ENCODE measurements at places on chromosomes 7 and 10.

DNA sequence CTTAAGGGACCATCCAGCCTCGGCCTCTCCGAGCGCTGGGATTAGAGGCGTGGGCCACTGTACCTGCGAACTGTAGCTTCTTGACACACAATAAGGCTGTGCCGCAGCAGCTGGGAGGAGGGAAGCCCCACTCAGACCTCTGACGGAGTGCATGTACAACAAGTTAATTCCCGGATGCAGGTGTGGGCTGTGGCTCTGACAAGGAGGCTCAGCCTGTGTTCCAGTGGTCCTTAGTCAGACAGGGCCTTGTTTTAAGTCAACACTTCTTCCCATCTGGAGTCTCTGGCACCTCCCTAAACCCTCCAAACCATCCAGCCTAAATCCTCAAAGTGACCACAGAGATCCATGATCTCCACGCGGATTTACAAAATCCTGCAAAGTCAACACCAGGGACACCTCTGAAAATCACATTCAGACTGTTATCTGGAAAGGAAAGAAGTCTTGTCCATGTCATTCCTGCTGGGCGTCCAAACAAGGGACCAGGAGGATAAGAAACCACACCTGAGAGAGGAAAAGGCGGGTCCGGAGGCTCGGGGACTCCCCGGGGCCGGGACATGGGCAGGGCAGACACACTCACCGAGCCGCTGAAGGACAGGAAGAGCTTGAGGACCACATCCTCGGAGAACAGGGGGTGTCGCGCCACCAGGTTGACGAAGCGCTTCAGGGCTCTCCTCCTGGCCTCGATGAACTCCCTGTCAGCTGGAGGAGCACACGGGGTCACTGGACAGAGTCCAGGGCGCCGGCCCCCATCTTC, 29.4 kb downstream of the NUDT1 start:
- DNase-seq: no peak

GRCh38 chr10:15241306-15241705, 72.8 kb upstream of the NMT2 start:
- no peak for DNase-seq

- DNase-seq: no peak
These were observed at the start of gene PLA2G12B for GRCh38 chr10:72954596-72955554. TSS of gene PLA2G12B (minus strand) at chr10:72954806. CDS start at chr10:72954685, 121 bp downstream.

DNA sequence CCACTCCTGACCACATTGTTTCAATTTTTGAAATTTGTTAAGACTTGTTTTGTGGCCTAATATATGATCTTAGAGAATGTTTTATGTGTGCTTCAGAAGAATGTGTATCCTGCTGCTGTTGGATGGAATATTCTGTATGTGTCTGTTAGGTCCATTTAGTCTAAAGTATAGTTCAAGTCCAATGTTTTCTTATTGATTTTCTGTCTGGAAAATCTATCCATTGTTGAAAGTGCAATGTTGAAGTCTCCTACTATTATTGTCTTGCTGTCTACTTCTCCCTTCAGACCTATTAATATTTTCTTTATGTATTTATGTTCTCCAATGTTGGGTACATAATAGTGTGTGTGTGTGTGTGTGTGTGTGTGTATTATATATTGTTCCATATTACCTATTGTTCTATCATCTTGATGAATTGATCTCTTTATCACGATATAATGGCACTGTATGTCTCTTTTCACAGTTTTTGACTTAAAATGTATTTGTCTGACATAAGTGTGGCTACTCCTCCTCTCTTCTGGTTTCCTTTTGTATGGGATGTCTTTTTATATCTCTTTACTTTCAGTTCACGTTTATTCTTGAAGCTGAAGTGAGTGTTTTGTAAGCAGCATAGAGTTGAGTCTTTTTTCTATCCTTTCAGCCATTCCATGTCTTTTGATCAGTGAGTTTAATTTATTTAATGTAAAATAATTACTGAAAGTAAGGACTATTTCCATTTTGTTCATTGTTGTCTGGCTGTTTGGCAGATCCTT, 61.3 kb downstream of the AKR1D1 start:
- DNase-seq: no peak

GRCh38 chr10:114682121-114682520, 24.0 kb upstream of the ABLIM1 start:
- DNase-seq: no peak

GRCh38 chr7:149302865-149303264, 40.9 kb downstream of the ZNF783 start:
- DNase-seq: no peak

DNA sequence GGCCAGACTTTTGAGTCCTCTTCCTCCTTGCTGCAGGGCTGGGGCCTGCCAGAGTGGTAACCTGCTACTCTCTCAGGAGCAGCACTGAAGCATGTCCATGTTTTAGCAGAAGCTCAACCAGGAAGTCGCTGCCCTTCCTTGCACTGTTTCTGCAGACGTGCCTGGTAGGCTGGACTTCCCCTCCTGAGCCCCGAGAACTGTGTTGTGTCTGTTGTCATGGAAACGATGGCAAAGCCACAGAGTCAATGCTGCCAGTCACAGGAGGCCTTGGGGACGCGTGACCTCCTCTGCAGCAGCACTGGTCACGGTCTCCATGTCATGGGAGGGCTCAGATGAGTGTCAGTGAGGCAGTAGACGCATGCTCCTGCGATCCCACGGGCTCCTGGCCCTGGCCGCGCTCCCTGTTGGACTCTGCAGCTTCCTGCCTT, 145.5 kb downstream of the FANK1 start:
- peak; percentile 52 for DNase-seq

DNA sequence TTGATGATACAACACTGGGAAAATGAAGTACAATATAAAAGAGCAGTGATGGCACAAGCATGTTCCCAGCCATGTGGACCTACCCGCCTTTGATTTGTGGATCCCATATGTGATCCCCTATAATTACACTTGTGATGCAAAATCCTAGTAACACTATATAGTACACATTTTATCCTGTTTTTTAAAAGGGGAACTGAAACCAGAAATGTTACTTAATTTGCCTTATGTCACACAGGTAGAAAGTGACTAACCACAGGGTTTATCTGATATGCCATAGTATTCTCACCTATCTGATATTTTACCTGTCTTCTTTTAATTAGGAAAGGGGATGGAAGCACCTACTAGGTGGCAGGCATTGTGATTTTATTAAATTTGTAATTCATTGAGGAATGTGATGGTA, 35.0 kb downstream of the ARMC3 start:
- no peak for DNase-seq

- DNase-seq: no peak
These were observed 39.5 kb upstream of the PPP1R17 start for GRCh38 chr7:31647511-31647910.

DNA sequence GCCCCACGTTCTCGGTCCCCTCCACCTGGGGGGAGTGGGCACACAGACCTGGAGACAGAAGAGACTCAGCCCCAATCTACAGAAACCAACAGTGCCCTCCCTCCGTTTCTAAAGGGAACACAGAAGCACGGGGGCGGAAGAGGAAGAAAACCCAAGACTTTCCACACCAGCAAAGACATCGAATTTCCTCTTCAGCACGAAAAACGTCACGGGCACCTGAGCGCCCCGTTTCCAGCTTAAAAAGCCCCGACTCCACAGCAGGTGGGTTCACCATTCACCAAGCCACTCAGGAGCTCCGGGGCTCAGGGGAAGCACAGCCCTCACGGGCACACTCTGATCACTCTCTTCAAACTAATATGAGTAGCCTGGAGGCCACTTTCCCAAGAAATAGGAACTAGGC, 19.6 kb downstream of the NUDT1 start:
- no peak for DNase-seq

DNA sequence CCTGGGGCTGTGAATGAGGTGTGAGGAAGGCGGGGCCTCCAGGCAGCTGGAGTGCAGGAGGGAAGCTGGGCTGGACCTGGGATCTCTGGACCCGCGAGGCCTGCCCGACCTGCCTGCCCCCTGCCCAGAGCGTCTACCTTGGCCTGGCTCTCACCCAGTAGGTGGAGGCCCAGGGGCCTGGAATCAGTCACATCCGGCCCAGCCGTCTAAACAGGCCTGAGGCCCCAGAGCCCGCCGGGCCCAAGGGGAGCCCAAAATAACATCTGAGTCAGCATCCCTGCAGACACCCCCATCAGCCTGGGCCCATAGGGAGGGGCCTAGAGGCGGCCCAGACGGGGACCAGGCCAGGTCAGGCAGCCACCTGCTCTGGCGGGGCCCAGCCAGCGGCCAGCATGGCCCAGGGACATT, 15.1 kb upstream of the ELN start:
- no peak for DNase-seq

GRCh38 chr10:133085251-133086125, 2.2 kb upstream of the ADGRA1 start:
- no peak for DNase-seq

- DNase-seq: no peak
These were observed 760 bp upstream of the KCTD7 start for GRCh38 chr7:66627881-66628360.

GRCh38 chr10:25226775-25227682, 52.2 kb downstream of the GPR158 start:
- no peak for DNase-seq

DNA sequence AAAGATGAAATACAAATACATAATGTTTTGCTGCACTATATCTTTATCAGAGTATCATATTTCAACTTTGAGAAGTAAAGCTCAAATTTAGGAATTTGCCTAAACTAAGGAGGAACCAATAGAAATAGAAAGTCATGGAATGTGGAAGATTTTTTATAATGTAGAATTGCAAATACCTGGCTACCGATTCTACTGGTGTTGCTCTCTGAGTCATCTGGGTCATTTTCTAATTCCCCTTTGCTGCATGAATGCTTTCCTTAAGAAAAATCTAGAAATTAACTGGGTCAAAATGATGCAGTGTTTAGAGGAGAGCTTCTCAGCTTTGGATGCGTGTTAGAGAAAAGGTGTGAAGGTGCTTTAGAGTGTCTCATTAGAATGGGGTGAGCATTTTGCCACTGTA, 568.9 kb upstream of the ANKRD30A start:
- DNase-seq: no peak

DNA sequence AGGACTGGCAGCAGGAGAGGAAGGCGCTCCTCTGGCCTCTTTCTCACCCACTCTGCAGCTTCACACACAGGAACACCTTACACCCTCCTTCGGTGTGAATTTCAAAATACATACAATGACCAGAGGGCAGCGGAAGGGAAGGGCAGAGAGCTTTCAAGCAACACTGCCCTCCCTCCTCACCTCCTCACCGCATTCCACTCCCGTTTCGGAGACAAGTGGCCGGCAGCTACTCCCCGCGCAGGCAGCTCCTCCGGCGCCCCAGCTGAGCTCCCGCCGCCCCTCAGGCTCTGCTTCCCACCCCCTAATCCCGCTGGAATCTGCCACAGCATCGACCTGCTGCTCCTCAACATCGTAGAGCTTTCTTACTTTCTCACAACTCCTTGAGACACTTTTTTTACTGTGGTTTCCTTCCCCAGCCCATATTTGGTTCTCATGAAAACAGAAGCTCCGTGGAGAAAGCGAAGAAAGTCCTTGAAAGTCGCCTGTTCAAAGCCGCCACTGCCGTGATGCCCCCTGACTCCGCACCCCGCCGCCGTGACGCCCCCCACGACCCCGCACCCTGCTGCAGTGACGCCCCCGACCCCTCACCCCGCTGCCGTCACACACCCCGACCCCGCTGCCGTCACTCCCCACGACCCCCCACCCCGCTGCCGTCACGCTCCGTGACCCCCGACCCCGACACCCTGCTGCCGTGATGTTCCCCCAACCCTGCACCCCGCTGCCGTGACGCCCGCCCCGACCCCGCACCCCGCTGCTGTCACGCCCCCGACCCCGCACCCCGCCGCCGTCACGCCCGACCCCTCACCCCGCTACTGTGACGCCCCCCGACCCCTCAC, 14.6 kb upstream of the GPER1 start:
- DNase-seq: no peak

GRCh38 chr10:65030263-65030662, 1509.1 kb downstream of the REEP3 start:
- no peak for DNase-seq

- DNase-seq: no peak
These were observed 340.6 kb upstream of the GALNT17 start for GRCh38 chr7:70791341-70791740.

DNA sequence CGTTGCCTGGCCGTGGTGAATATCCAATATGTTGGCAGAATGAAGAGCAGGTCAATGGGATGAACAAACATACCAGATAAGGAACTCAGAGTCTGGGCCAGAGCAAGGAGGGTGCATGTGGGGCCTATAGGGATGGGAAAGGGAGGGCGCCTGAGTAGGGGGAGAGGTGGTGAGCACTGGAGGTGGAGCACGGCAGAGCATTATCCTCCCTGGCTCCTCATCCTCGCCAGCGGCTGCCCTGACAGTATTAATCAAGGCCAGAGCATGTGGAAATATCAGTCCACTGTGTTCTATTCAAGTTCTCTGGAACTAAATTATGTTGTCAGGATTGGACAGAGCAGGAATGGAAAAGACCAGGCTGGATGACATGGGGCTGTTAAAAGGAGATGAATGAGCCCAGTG, 254.8 kb upstream of the ZMIZ1 start:
- no peak for DNase-seq

- no peak for DNase-seq
These were observed 119.8 kb downstream of the CACNA2D1 start for GRCh38 chr7:82323806-82324205.

DNA sequence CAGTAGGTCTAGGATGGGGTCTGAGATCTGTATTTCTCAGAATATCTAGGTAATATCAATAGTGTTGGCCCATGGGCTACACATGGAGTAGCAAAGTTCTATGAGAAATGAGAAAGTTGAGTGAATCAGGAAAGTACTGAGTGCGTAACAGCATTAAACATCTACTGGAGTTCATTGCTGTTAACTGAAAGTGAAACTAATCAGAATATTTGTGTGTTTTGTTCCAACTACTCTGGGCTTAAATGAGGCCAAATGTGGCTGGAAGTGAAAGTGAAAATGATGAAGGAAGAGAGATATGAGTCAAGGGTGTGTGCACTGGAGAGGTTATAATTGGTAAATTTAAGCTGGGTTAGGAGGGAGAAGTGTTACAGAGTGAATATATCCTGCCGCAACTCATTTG, 46.5 kb downstream of the TMEM106B start:
- no peak for DNase-seq

GRCh38 chr7:34073676-34074075, 168.3 kb downstream of the BMPER start:
- no peak for DNase-seq

DNA sequence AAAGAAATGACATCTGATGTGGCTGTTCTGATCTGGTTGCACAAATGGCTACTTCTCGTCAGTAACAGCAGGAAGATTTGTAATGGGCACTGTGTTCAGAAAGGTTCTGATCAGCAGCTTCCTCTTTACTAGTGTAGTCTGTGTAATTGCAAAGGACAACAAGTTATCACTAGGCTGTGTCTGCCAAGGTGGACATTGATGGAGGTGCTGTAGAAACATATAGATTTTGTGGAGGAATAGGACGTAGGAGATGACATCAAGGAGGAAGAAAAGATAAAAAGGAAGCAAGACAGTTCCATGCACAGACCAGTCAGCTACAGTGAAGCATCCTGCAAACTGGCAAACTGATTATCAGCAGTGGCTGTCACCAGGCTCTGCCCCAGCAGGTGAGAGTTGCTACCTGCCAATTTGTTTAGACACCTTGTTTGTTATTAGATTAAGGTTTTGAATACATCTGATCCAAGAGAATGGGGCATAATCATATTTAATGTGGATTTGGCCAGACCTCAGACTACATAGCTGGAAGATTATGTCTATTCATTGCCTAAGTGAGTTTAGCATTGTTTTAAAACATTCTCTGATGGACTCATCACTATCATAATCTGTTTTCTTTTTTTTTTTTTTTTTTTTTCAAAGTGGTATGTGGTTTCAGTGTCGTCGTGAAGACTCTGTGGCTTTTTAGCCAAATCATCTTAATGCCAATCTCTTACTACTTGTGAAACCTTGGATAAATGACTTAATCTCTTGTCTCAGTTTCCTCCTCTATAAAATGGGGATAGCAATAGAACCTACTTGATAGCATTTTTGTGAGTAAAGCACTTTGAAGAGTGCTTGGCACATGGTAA, 417.9 kb upstream of the LRGUK start:
- DNase-seq: no peak
